ENCODE measurements at places on chromosomes 6 and 20. TPM values are rescaled to one million over a fixed set of nuclear protein-coding genes. Genes with fewer than 3 reads are reported as not detected.

GRCh38 chr6:93083337-93084230 lies 335.8 kb downstream of the EPHA7 start:
- no peaks in the 10 kb centered on the region for H3K27me3 ChIP-seq
- no peaks in the 10 kb centered on the region for H3K4me1 ChIP-seq
- no peak for DNase-seq

DNA sequence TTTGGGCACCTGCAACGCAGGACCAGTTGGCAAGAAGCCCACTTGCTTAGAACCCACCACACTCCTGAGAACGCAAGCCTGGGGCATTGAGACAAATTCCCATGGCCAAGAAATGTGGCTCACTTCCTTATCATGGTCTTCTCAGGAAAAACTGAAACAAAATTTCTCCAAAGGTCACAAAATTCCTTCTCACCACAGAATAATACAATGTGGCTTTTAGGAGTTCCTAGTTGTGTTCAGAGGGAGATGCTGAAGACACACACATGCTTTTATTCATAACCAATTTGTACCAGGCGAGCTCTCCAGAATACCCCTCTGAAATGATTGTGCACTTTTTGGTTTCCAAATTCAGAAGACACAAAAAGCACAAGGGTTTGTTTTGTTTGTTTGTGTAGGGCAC lies 31.6 kb downstream of the ADTRP start:
- DNase-seq, result no peak
- no peaks in the 10 kb centered on the region for H3K27me3 ChIP-seq
- peaks cover 3% of the 10 kb centered on the region for H3K4me1 ChIP-seq
- H3K27ac ChIP-seq, result no peak overlapping the region
- H3K36me3 ChIP-seq, result no peaks in the 10 kb centered on the region

- peaks cover 18% of the 10 kb centered on the region for H3K4me1 ChIP-seq
- H3K27ac ChIP-seq, result no peak overlapping the region
- no peaks in the 10 kb centered on the region for H3K36me3 ChIP-seq
- peaks cover 12% of the 10 kb centered on the region for H3K27me3 ChIP-seq
- H3K4me3 ChIP-seq, result no peak overlapping the region
Observed at GRCh38 chr20:45467172-45467571, 2.4 kb upstream of the WFDC2 start.

BPIFB3 gene
- not detected for polyA plus RNA-seq

NR2E1 gene
- polyA plus RNA-seq, result not detected

GRCh38 chr6:131916847-131917246 lies 34.3 kb downstream of the CCN2 start:
- no peaks in the 10 kb centered on the region for H3K36me3 ChIP-seq
- no peaks in the 10 kb centered on the region for H3K4me1 ChIP-seq

KHDRBS2 gene
- not detected for polyA plus RNA-seq

DNA sequence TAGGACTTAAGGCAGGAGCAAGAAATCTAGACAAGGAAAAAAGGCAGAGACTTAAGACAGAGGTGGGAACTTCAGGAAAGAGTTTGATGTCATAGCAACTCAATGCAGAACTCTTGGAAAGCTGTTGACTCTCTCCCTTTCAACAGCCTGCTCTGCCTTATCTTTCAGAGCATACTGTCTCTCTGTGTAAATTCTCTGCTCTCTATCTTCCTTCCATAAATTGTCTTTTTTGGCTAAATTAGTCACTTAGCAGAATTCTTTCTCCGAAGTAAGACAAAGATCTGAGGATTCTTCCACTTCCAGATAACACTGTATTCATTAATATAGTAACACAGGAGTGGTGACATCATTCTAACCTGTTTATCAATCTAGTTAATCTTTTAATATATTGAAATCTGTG lies 80.2 kb downstream of the PLG start:
- no peaks in the 10 kb centered on the region for H3K4me1 ChIP-seq
- no peak overlapping the region for H3K27ac ChIP-seq
- no peaks in the 10 kb centered on the region for H3K36me3 ChIP-seq
- no peak overlapping the region for H3K4me3 ChIP-seq
- H3K27me3 ChIP-seq, result no peaks in the 10 kb centered on the region

DEFB124 gene
- 0.18 TPM for polyA plus RNA-seq

GRCh38 chr20:49385465-49385864 lies 97.0 kb downstream of the KCNB1 start:
- no peak overlapping the region for H3K4me3 ChIP-seq
- no peaks in the 10 kb centered on the region for H3K27me3 ChIP-seq
- DNase-seq, result no peak
- H3K36me3 ChIP-seq, result no peaks in the 10 kb centered on the region
- H3K27ac ChIP-seq, result no peak overlapping the region

ZNF391 gene
- polyA plus RNA-seq, result 0.15 TPM

DNA sequence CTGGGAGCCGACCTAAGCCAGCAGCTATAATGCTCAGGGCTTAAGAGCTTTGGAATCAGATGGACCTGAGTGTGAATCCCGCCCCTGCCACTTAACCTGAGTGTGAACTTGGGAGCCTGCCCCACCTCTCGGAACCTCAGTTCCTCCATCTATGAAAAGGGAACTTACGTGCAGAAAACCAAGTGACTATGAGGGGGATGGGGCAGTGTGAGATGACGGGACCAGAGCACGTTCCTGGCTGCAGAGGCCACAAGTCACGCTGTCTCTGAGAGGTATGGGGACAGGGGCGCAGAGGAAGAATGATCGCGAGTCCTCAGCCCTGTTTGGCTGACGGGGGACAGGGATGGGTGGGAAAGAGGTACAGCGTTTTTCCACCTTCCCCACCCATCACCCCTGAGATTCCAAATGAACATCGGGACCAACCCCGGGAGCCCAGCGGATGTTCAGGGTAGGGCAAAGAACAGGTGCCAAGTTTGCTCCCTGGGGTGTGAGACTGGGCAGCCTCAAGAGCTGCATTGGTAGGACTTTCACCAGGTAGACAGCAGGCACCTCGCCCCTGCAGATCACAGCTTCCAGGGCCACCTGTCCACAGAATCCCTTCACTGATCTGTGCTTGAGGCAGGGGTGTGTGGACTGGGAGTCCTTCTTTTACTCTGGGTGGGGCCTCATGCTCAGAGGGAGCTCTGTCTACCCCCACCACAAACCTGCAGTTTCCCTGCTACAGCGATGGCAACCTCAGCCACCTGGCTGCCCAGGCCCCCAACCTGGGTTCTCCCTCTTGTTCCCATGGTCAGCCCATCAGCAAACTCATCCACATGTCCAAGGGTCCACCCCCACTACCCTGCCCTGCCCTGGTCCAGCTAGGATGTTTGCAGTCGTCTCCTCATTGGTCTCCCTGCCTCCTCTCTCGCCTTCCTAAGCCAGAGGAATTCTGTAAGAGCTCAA lies 85.8 kb downstream of the CEBPB start:
- H3K4me1 ChIP-seq, result peaks cover 44% of the 10 kb centered on the region
- H3K27ac ChIP-seq, result peak overlapping the region; percentile 82
- no peaks in the 10 kb centered on the region for H3K27me3 ChIP-seq
- H3K4me3 ChIP-seq, result no peak overlapping the region
- H3K36me3 ChIP-seq, result no peaks in the 10 kb centered on the region

SLC32A1 gene
- polyA plus RNA-seq, result not detected

DNA sequence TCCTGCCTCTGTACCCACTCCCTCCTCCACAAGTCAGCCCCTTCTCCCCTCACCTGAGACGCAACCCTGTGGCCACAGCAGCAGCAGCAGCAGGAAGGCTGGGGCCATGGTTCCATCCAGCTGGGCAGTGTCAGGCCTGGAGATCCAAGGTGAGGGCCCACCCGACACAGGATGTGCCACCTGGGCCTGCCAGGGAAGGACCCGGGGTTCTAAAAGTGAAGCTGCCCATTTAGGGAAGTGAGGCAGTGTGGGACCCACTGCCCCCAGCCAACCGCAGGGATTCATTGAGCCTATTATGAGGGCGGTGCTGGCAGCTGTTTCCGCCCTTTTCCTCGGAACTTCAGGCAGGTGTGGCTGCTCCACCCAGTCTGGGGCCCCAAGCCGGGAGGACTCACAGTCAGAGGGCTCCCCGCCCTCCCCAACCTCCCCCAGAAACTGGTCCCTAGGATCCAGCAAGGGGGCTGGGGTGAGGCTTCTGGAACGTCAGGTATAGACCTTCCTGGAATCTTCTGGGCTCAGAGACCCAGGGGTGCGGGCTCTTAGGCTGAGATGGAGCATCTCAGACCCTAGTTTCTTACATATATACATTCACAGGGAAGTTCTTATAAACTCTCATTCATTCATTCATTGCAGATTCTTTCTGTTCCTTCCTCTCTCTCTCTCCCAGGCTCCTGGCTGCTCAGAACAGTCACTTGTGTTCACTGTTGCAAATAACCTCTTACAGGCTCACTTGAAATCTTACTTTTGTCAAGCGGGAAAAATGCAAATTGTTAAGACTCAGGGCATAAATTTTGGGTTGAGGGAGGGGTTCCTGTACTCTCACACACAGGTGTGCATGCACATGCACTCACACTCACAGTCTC lies at the start of gene TREML2:
TREML2 (minus strand) TSS at position 249 of the 863 bp plus-strand sequence; CDS start at position 108, 141 bp downstream.
- H3K27ac ChIP-seq, result no peak within 1 kb of the TSS
- no peaks in the 10 kb centered on the region for H3K36me3 ChIP-seq
- no peaks in the 10 kb centered on the region for H3K27me3 ChIP-seq
- no peak within 1 kb of the TSS for H3K4me3 ChIP-seq

CARMIL1 gene
- polyA plus RNA-seq, result 0.11 TPM

DNA sequence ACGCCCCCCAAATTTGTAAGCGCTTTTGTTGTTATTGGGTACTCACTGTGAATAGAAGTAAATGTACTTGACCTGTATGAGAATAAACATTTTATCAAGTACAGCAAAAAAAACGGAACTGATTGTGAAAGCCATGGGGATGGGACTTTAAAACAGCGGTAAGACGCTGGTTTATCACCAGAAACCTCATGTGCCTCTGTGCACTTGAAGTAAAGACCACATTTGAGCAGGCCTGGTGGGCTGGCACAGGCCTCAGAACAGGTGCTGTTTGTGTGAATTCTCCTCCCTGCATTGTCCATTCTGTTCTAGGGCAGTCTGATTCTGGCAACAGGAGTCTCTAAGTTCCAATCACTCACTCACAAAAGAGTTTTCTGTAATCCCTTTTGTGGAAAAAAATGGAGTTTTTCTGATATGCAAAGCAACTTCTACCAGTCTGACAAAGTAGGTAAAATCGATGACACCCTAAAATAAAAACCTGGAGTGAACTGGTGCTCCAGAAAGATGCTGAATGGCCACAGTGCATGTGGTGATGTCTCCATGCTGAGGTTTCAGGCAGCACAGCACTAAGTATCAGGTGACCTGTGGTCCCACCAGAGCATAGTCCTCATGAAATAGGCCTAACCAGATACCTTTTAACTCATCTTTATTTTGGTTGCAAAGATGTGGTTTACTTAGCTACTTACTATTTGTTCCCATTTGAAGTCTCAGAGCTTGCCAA lies 53.9 kb downstream of the STX7 start:
- no peak for DNase-seq
- H3K36me3 ChIP-seq, result peaks cover 88% of the 10 kb centered on the region
- H3K27me3 ChIP-seq, result no peaks in the 10 kb centered on the region
- no peak overlapping the region for H3K27ac ChIP-seq
- no peak overlapping the region for H3K4me3 ChIP-seq

RAD21L1 gene
- not detected for polyA plus RNA-seq

GRCh38 chr6:38591439-38591838 lies 48.3 kb downstream of the BTBD9 start:
- H3K4me1 ChIP-seq, result no peaks in the 10 kb centered on the region
- no peaks in the 10 kb centered on the region for H3K27me3 ChIP-seq
- peaks cover 9% of the 10 kb centered on the region for H3K36me3 ChIP-seq
- no peak for DNase-seq

C6orf15 gene
- polyA plus RNA-seq, result not detected

- no peak overlapping the region for H3K4me3 ChIP-seq
- no peaks in the 10 kb centered on the region for H3K27me3 ChIP-seq
- no peak overlapping the region for H3K27ac ChIP-seq
- H3K36me3 ChIP-seq, result no peaks in the 10 kb centered on the region
- no peaks in the 10 kb centered on the region for H3K4me1 ChIP-seq
Observed at GRCh38 chr20:57157106-57157691, 109.2 kb downstream of the BMP7 start.

DNA sequence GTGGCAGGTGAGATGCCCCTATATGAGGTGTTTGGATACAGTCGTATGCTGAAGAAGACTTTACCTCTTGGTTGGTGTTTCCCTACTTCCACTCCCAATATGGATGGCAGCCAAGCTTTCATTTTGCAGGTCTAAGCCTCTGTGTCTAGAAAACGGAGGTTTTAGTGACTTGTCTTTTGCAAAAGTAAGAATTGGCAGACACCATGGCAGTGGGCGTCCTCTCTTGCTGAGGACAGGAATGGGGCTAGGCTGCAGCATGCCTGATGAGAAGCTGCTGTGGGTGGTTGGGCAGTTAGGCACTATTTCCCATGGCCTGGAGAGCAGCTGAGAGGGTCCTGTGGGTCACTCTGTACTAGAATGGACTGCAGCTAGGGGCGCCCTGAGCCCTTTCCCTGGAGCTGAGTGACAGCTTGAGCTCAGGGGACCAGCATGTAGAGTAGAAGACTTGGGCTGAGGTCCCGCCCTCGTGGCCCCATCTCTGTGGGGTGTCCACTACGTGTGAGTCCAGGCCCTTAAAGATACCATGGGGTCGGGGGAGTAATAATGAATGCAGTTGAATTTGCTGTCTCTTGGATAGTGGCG lies 127.4 kb downstream of the CDH26 start:
- no peak for DNase-seq
- H3K36me3 ChIP-seq, result no peaks in the 10 kb centered on the region
- H3K4me1 ChIP-seq, result no peaks in the 10 kb centered on the region
- H3K4me3 ChIP-seq, result no peak overlapping the region
- H3K27ac ChIP-seq, result no peak overlapping the region

DNA sequence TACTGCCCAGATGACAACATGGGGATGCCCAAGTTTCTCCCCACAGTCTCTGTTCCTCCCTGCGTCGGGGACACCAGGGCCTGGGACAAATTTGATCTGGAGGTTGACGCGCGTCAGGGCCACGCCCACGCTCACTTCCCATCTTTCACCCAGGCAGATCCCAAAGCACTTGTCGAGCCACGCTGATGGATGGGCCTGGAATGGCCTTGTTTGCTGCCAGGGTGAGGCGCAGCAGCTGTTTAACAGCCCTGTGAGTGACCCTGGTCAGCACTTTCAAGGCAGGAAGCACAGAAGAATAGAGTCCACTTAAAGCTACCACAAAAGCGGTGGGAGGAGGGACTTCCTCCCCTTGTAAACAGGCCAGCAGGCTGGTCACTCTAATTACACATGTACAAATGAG lies 324.7 kb upstream of the JARID2 start:
- peaks cover 55% of the 10 kb centered on the region for H3K4me1 ChIP-seq
- no peak overlapping the region for H3K4me3 ChIP-seq
- H3K36me3 ChIP-seq, result no peaks in the 10 kb centered on the region

All from psoas muscle (tissue), 8 donors.